ENCODE measurements at places on chromosomes 6 and 20.

- no peak for DNase-seq
These were observed 56.3 kb upstream of the FAM184A start for GRCh38 chr6:119134752-119135151.

- DNase-seq, result no peak
These were observed 269.8 kb downstream of the HACE1 start for GRCh38 chr6:104589940-104590339.

- no peak for DNase-seq
These were observed 21.8 kb upstream of the PCMTD2 start for GRCh38 chr20:64233725-64234124.

GRCh38 chr20:18276821-18277220 is 11.5 kb upstream of the ZNF133 start:
- DNase-seq, result peak; percentile 63

- no peak for DNase-seq
These were observed 35.3 kb downstream of the BEND3 start for GRCh38 chr6:107080036-107080435.

- DNase-seq, result no peak
These were observed 12.1 kb upstream of the EXOC2 start for GRCh38 chr6:705047-705446.

GRCh38 chr6:36829919-36830544 is 9.2 kb downstream of the CPNE5 start:
- DNase-seq, result no peak

DNA sequence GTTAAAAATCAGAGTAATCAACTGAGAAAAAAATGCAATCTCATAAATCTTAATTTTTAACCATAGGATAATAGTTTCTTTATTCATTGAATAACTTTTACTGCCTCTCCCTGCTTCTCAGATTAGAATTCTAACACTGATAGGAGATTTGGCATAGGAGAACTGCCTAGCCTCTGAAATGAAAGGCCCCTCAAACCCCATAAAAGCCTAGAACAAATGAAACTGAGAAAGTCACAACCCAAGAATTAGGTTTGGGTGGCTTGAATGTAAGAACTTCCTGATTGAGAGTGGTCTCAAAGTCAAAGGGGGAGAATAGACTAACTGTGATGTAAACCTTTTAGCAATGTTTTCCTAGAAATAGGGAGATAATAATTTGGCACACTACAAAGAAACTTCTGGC is 52.2 kb downstream of the SAMD5 start:
- no peak for DNase-seq

DNA sequence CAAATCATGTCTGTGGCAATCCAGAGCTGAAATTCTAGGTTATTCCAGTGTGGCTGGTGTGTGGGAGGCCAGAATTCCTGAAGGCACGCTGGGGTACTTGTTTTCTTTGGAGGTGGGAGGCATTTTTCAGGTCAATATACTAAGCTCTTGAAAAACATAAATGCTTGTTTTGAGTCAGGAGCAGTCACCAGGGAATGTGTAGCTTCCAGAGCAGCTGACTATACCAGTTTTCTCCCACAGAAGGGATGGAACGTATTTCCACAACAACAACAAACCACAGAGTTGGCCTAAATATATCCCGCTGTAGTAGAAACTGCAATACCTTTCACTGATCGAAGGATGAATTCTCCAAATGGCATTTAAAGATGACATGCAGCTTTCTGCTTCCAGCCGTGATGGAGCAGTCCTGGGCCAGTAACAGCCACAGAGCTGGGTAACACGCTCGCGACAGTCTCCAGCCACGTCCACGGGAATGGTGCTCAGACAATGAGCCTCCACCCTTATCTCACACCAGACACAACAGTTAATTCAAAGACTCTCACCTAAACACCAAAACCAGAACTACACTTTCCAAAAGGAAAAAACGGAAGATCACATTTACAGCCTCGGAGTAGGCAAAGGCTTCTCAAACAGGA is 23.2 kb downstream of the CHRNA4 start:
- peak; percentile 37 for DNase-seq

DNA sequence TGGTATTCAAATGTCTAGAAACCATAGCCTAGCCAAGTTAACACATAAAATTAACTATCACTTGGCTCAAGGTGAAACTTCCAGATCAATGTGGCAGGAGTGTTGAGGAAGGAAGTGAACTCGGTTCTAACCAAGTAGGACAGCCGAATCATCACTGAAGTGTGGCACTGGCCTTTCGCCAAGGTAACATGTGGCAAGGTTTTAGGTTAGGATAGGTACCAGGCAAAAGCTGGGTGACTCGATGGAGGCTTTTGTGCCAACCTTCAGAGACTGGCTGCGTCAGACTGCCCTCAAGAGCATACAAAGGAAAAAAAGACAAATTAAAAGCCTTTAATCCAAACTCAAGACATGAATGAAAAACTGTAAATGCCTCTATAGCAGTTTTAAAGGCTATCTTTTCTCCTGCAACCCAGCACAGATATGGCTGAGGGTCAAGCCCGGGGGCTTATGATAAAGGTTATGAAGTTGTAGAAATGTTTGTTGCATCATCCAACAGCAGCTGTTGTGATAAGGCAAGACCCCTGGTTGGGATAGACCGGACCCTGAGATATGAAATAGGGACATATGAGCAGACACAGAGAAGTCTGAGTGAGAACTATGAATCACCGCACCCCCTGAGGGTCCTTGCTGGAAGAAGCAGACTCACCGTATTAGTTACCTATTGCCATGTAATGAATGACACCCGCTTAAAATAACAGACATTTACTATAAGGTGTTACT is 11.9 kb downstream of the PSMB9 start:
- DNase-seq, result no peak

GRCh38 chr6:107866606-107867301 is 42.6 kb upstream of the SCML4 start:
- DNase-seq, result no peak

DNA sequence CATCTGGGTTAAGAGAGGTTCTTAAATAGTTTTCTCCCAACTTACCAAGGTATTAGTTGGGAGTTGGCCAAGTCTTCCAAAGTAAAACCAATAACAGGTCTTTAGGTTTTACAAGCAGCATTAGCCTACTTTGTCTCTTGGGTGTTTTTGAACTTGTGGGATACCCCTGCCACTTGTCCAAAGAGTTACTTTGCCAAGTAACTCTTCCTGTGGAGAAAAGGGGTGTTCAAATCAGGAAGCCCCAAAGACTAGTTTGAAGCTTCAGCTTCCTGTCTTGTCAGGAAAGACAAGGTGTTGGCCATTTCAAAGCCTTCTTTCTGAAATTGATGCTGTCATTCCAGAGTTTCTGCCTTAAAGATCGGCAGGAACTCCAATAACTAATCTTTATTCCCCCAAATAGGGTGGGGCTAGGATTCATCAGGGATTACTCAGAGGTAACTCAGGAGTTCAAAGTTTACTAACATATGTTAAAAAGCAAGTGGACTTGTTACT is 822 bp downstream of the RAB22A start:
- DNase-seq, result no peak

- DNase-seq, result no peak
These were observed 12.7 kb downstream of the FNDC1 start for GRCh38 chr6:159181914-159182313.

DNA sequence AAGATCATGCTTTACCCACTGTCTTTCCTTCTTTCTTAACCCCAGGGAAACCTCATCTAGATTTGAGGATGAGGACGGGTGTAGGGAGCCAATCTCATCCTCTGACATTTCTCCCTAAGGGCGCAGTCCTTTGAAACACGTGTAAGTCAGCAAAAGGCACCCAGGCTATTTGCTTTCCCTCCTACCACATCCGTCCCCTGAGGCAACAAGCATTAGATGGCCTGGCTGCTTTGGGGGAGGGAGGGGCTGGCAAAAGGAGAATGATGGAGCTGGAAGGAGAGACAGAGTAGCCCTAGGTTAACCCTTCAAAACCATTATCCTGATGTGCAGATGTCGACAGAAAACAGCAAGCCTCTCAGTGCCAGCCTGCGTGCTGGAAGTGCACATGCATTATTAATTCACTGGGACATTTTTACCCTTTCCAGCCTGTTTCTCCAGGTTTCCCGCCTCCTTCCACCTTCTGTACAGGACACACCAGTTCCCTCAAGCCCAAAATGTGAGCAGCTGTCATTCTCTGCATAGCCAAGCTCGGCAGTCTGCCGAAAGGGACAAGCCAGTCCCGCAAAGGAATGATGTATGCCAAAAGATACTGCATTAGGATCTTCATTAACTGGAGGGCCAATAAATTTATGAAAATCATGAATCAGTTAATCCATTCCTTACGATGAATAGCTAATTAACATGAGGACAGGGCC is 547.2 kb downstream of the CD83 start:
- no peak for DNase-seq

GRCh38 chr20:54692168-54692887 is 216.9 kb downstream of the DOK5 start:
- no peak for DNase-seq

- DNase-seq, result no peak
These were observed at the start of gene SPATS1 for GRCh38 chr6:44342489-44342888. Gene SPATS1 (plus strand): TSS chr6:44342650. CDS start chr6:44343096, 446 bp downstream.

DNA sequence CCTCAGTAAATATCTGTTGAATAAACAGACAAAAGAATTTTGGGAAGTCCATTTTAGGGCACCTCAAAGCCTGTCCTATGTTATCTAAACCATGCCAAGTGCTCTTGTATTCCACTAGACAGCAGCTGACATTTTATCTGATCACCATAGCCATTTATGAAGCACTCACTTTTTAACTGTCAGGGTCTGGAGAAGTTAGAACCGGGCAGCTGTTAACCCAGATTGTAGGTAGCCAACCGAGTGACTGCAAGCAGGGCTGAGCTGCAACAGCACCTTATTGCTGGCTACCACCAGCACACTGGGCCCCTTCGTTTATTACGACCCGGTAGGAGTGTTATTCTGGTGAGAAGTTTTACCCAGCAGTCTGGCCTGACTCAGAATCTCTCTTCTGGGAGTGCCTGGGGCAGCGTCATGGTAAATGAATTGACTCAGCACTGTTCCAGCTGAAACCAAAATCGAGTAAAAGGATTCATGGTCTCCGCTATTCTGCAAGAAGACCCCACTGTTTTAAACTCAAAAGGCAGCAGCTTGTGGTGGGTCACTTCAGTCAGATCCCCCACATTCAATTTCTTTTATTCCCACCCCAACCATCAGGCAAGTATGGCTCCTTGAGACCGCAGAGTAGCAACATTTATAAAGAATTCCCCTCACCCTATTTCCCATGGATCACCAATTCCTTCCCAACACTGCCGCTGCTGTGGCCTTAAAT is 1.7 kb downstream of the UBE2V1 start:
- DNase-seq, result peak; percentile 62

DNA sequence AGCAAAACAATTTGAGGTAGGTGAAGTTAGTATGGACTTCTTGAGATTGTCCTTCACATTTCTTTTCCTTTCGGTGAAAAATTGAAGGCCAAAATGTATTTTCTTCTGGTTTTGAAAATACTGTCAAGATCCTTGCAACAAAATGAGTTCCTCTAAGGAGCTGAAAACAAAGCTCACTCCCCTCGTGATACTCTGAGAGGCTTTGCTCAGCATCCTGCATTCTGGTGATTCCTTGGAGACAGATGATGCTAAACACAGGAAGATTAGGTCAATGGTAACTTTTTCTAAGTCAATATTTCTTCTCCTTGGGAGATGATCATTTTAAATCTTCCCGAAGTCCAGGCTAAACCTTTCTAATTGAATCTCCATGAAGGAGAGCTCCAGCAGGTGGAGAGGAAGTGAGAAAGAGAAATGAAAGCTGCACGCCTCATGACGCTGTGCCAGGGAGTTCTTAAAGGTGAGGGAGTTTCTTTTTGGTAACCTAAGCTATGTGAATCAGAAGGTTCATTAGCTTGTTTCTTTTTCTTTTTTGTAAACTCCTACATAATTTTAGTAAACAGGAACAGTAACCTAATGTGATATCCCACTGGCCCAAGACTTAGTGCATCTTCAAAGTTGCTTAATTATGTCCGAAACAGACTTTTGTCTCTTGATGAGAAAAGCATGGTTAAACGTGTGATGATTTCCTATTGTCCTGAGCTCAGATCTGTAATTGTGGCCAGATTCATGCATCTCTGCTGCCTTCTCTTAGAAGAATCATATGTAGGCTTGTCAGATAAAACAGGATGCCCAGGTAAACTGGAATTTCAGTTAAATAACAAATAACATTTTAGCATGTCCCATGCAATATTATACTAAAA is 15.0 kb downstream of the ESR1 start:
- DNase-seq, result no peak

DNA sequence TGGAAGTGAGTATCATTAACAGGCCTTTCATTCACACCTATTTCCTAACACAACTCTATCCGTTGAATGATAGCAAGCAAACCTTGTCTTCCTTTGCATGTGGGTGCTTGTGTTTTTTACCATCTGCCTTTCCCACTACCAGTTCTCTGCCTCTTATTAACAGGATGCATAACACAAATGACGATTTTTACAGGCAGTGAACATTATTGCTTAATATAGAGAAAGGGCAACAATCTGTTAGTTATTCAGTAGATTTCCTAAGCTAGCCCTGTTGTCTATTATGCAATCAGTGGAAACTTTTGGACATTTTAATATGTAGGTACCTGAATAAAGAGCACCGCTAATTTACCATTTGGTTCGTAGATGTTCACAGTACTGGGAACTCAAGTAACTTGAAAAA is 348.8 kb upstream of the PLCB4 start:
- DNase-seq, result no peak

DNA sequence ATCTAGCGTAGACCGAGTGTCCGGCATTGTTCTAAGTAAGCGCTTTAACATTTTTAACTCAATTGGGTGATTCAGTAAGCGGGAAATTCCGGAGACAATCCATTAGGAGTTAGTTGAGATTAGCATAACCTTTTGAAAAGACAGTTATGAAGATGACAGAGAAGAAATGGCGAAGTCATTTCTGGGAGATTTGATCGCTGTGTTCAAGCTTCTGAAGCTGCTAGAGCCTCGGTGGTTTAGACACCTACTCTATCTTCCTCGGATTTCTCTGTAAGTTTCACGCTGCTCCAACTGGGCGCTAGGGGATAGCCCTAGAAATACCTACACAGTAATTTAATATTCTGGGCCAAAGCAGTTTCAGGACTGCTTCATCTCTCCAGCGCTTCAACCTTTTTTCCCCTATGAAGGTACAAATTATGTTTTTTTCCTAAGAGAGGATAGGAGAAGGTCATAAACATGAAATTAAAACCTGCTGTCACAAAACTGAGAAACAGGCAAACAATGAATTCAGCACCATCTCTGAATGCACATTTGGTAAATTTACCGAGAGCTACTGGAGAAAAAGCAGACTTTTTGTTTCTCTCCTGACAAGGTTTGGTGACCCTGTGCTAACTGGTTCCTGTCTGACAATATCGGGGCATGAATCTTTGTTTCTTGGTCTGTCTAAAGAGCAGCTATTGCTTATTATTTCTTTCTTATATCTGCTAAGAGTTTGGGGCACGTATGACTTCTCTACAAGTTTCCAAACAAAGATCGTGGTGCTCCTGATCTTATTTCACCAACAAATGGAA is 22.4 kb downstream of the ZNF311 start:
- no peak for DNase-seq

- no peak for DNase-seq
These were observed 342.0 kb downstream of the TBC1D32 start for GRCh38 chr6:120992257-120992656.

DNA sequence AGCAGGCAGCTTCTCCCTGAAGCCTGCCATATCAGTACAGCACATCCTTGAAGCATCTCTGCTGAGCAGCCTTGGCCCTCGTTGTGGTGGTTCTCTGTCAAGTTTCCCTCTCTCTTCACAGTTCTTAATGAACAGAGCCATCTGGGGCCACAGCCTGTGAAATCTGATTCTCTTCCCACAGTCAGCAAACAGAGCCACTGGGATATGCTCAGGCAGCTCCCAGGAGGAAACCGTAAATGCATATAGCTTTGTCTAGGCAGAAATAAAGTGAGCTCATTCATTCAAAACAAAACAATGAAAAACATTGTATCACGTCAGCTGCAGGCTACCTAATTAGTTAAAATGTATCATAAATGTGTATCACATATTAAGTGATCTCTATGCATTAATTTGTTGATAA is 80.3 kb downstream of the TBC1D7 start:
- DNase-seq, result no peak
